ENCODE measurements at places on chromosomes 3 and 15. TPM values are rescaled to one million over a fixed set of nuclear protein-coding genes. Genes with fewer than 3 reads are reported as not detected.
A peak's percentile ranks its signal among the peaks of the same experiment; 100 is the strongest.

- H3K36me3 ChIP-seq: no peaks in the 10 kb centered on the region
- H3K27me3 ChIP-seq: peaks cover 5% of the 10 kb centered on the region
- no peak overlapping the region for H3K4me3 ChIP-seq
- no peak for DNase-seq
- no peak overlapping the region for H3K27ac ChIP-seq
- H3K4me1 ChIP-seq: no peaks in the 10 kb centered on the region
Measured at GRCh38 chr3:160474416-160474838, 24.8 kb upstream of the TRIM59 start.

- H3K27ac ChIP-seq: no peak overlapping the region
- H3K4me3 ChIP-seq: no peak overlapping the region
- H3K27me3 ChIP-seq: no peaks in the 10 kb centered on the region
- no peaks in the 10 kb centered on the region for H3K4me1 ChIP-seq
- DNase-seq: no peak
- no peaks in the 10 kb centered on the region for H3K36me3 ChIP-seq
Measured at GRCh38 chr3:58621086-58621830, 44.1 kb upstream of the FAM107A start.

GRCh38 chr3:71491154-71491752, 92.3 kb downstream of the FOXP1 start:
- H3K36me3 ChIP-seq: no peaks in the 10 kb centered on the region
- H3K27ac ChIP-seq: peak overlapping the region; percentile 29
- peak overlapping the region; percentile 62 for H3K4me3 ChIP-seq
- no peak for DNase-seq
- H3K27me3 ChIP-seq: no peaks in the 10 kb centered on the region
- H3K4me1 ChIP-seq: peaks cover 87% of the 10 kb centered on the region

The MST1R gene
- 0.83 TPM for total RNA-seq

The ATP10A gene
- 28.9 TPM for total RNA-seq

- H3K4me1 ChIP-seq: peaks cover 13% of the 10 kb centered on the region
- no peak overlapping the region for H3K4me3 ChIP-seq
- no peaks in the 10 kb centered on the region for H3K36me3 ChIP-seq
- H3K27me3 ChIP-seq: no peaks in the 10 kb centered on the region
- H3K27ac ChIP-seq: no peak overlapping the region
Measured at GRCh38 chr3:185981621-185982020, 43.8 kb upstream of the TRA2B start.

The LRRC2 gene
- total RNA-seq: 0.04 TPM

- H3K27ac ChIP-seq: no peak overlapping the region
- no peaks in the 10 kb centered on the region for H3K36me3 ChIP-seq
- no peak overlapping the region for H3K4me3 ChIP-seq
- no peak for DNase-seq
Measured at GRCh38 chr3:72539856-72540255, 308.4 kb downstream of the SHQ1 start.

DNA sequence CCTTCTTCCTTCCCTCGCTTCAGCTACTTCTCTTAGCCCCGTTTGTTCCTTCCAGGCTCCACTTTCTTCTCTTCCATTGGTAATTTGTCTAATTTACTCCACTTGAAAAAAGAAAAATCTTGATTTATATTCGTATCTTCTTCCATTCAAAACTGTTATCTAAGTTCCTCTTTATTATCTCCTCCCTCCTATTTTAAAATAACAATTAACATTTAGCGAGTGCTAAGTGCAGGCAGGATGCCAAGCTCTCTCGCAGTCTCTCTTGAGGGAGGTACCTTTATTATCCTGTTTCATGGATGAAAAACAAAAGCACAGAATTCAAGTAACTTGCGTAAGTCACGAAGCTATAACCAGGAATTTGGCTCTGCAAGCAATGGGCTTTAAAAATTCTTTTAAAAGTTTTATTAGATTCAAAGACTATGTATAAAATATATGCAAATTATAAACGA, 418.9 kb upstream of the NAALADL2 start:
- no peaks in the 10 kb centered on the region for H3K27me3 ChIP-seq
- no peak overlapping the region for H3K27ac ChIP-seq
- H3K4me1 ChIP-seq: no peaks in the 10 kb centered on the region
- no peaks in the 10 kb centered on the region for H3K36me3 ChIP-seq

- H3K27me3 ChIP-seq: no peaks in the 10 kb centered on the region
- H3K4me1 ChIP-seq: peaks cover 18% of the 10 kb centered on the region
- H3K36me3 ChIP-seq: no peaks in the 10 kb centered on the region
Measured at GRCh38 chr3:42025370-42026138, 63.7 kb upstream of the ULK4 start.

DNA sequence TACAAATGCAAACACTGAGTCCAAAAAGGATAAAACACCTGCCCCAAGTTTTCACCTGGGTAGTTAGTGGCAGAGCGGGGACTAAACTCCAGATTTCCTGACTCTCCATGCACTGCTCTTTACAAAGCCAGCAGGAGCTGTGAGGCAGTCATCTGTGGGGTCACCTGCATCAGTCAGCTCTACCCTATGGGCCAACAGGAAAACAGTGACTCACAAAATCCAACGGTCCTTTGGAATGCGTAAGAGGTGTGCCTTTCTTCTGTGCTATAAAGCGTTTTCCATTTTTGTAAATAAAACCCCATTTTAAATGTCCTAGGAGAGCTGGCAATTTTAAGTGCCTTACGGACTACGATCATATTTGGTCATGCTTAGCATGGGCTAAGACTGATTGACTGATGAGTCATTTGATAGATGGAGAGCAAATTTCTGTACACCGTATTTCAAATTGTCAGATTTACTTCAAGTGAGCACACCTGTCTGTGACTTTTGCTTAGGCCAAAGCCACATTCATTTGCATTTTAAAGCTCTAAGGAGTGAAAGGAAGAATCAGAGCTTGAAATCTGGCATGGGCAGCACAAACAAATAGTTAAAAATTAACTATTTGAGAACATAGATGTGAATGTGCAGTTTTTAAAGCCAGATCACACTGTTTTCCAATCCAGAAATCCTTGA, 4.4 kb upstream of the COL8A1 start:
- H3K27ac ChIP-seq: no peak overlapping the region
- DNase-seq: no peak
- no peak overlapping the region for H3K4me3 ChIP-seq
- H3K27me3 ChIP-seq: peaks cover 10% of the 10 kb centered on the region

The SCAANT1 gene
- not detected for total RNA-seq

GRCh38 chr15:68213991-68214837, 9.1 kb upstream of the CALML4 start:
- no peaks in the 10 kb centered on the region for H3K27me3 ChIP-seq
- no peak for DNase-seq
- no peak overlapping the region for H3K4me3 ChIP-seq
- H3K27ac ChIP-seq: no peak overlapping the region
- H3K4me1 ChIP-seq: no peaks in the 10 kb centered on the region
- no peaks in the 10 kb centered on the region for H3K36me3 ChIP-seq

- no peak for DNase-seq
- H3K4me1 ChIP-seq: no peaks in the 10 kb centered on the region
- H3K27ac ChIP-seq: no peak overlapping the region
- no peaks in the 10 kb centered on the region for H3K27me3 ChIP-seq
- no peak overlapping the region for H3K4me3 ChIP-seq
- H3K36me3 ChIP-seq: no peaks in the 10 kb centered on the region
Measured at GRCh38 chr3:184391266-184391665, 11.4 kb downstream of the CHRD start.

DNA sequence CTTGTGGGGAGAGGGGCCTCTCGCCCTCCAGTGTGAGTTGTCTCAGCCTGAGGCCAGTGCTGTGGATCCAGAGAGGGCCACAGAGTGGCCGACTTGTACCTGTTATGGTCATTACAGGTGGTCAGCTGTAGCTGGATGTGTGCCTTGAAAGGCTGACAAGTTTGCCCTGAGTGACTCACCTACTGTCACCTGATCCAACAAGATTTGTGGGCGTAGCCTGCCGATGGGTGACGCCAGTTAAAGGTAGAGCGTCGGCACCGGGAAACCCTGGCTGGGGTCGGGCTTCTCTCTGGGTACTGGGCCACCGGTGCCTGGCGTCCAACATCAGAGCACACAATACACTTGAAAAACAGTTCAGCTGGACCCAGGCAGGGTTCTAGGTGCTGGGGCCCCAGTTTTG, 2.8 kb upstream of the ISG20 start:
- peak; percentile 79 for DNase-seq
- peak overlapping the region; percentile 91 for H3K27ac ChIP-seq
- H3K4me1 ChIP-seq: peaks cover 89% of the 10 kb centered on the region
- no peaks in the 10 kb centered on the region for H3K27me3 ChIP-seq

- H3K27me3 ChIP-seq: no peaks in the 10 kb centered on the region
- no peak overlapping the region for H3K4me3 ChIP-seq
- no peak overlapping the region for H3K27ac ChIP-seq
- no peaks in the 10 kb centered on the region for H3K36me3 ChIP-seq
- no peaks in the 10 kb centered on the region for H3K4me1 ChIP-seq
Measured at GRCh38 chr3:161557445-161558150, 61.0 kb downstream of the OTOL1 start.

DNA sequence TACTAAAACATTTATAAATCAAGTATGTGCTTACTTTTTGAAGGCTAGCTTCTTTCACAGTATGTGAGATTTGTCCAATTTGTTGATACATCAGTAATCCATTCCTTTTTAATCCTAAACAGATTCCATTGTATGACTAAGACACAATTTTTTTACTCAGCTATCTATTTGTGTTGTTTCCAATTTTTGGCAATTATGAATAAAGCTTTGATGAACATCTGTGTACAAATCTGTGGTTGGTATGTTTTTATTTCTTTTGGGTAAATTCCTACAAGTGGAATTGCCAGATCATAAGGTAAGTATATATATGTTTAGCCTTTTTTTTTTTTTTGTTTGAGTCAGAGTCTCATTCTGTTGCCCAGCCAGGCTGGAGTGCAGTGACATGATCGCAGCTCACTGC, 56.2 kb upstream of the VEPH1 start:
- DNase-seq: no peak
- no peaks in the 10 kb centered on the region for H3K36me3 ChIP-seq
- no peak overlapping the region for H3K27ac ChIP-seq
- H3K4me1 ChIP-seq: no peaks in the 10 kb centered on the region
- no peak overlapping the region for H3K4me3 ChIP-seq

The LYZL4 gene
- not detected for total RNA-seq

The WNT5A gene
- not detected for total RNA-seq

The FRMD5 gene
- 0.28 TPM for total RNA-seq

The POLR2M gene
- 72.3 TPM for total RNA-seq

DNA sequence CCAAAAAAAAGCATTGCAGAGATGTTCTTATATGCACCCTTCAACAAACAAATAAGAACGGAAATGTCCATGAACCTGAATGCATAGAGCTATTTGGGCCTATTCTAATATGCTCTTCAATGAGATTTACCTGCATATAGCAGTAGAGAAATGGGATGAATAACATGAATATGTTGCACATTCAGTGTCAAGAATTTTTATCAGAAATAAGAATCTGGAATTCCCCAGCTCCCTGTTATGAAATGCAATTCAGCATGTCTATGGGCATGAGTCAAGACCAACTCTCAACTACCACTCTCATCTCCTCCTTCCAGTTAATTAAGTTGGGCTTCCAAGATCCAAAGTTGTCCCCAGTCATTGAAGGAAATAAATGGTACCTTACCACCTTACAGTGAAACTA, 133.7 kb upstream of the ALCAM start:
- H3K27me3 ChIP-seq: no peaks in the 10 kb centered on the region
- no peak for DNase-seq
- no peak overlapping the region for H3K27ac ChIP-seq

- H3K27ac ChIP-seq: no peak overlapping the region
- no peak overlapping the region for H3K4me3 ChIP-seq
- no peaks in the 10 kb centered on the region for H3K36me3 ChIP-seq
- no peaks in the 10 kb centered on the region for H3K4me1 ChIP-seq
Measured at GRCh38 chr15:89401631-89402517, 67.2 kb upstream of the POLG start.

The GPR160 gene
- 2.9 TPM for total RNA-seq

GRCh38 chr15:42973114-42973513, 52.5 kb upstream of the TTBK2 start:
- DNase-seq: no peak
- no peak overlapping the region for H3K4me3 ChIP-seq
- H3K27me3 ChIP-seq: no peaks in the 10 kb centered on the region
- no peaks in the 10 kb centered on the region for H3K4me1 ChIP-seq
- H3K27ac ChIP-seq: no peak overlapping the region

- H3K36me3 ChIP-seq: no peaks in the 10 kb centered on the region
- H3K4me3 ChIP-seq: no peak overlapping the region
- no peaks in the 10 kb centered on the region for H3K27me3 ChIP-seq
- no peaks in the 10 kb centered on the region for H3K4me1 ChIP-seq
- no peak for DNase-seq
Measured at GRCh38 chr3:26713091-26713490, 90.5 kb downstream of the LRRC3B start.

The GP5 gene
- 0.42 TPM for total RNA-seq

The TLR9 gene
- 0.16 TPM for total RNA-seq

The FBXW12 gene
- total RNA-seq: not detected

DNA sequence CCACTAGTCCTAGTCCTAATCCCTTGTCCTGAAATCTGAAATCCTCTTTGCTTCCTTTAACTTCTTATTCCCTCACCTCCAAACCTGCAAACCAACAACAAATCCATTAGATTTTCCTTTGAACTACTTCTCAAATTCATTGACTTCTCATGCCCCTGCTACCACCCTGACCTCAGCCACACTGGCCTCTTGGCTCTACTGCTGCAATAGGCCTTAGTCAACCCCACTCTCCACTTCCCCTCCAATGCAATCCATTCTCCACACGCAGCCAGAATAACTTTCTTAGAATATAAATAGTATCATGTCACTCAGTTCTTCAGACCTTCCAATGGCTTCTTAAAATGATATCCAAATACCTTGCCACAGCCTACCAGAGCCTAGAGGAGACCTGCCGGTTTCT, 131.1 kb upstream of the GADL1 start:
- no peak overlapping the region for H3K4me3 ChIP-seq
- no peaks in the 10 kb centered on the region for H3K36me3 ChIP-seq
- no peak for DNase-seq
- no peaks in the 10 kb centered on the region for H3K4me1 ChIP-seq

The KLHL25 gene
- total RNA-seq: 5.1 TPM

The CATSPER2 gene
- 0.77 TPM for total RNA-seq

DNA sequence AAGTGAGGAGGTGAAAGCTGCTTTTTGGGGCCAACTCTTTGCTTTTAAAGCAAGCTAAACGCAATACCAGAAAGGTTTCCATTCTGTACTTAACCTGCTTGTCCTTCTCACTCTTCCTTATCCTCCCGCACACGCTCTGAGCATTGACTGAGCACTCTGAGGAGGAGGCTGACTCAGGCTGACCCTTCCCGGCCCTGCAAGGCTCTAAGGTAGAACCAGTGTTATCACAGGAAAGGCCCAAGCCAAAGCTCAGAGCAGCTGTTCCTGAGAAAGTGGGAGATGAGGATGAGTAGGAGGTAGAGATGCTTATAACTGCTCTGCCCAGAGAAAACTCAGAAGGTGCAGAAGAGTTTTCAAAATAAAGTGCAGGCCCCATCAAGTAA, 2.3 kb downstream of the B3GNT5 start:
- H3K4me3 ChIP-seq: no peak overlapping the region
- no peaks in the 10 kb centered on the region for H3K36me3 ChIP-seq
- H3K4me1 ChIP-seq: no peaks in the 10 kb centered on the region
- DNase-seq: no peak

GRCh38 chr15:95994418-95994817, 336.1 kb upstream of the NR2F2 start:
- no peaks in the 10 kb centered on the region for H3K27me3 ChIP-seq
- peaks cover 14% of the 10 kb centered on the region for H3K4me1 ChIP-seq
- no peak overlapping the region for H3K27ac ChIP-seq
- no peak overlapping the region for H3K4me3 ChIP-seq
- H3K36me3 ChIP-seq: no peaks in the 10 kb centered on the region
- no peak for DNase-seq

All from CD8-positive, alpha-beta memory T cell (primary cell).